ENCODE measurements at places on chromosomes 1 and 21. TPM values are rescaled to one million over a fixed set of nuclear protein-coding genes. Genes with fewer than 3 reads are reported as not detected.

Gene S100B
- total RNA-seq: not detected

Gene KPRP
- not detected for total RNA-seq

Gene SLAMF9
- total RNA-seq: not detected

Gene KCNN3
- not detected for total RNA-seq

Gene PPIE
- 25.0 TPM for total RNA-seq

Gene ADAMTS4
- total RNA-seq: 0.16 TPM

Gene GPR37L1
- not detected for total RNA-seq

Gene CHI3L2
- total RNA-seq: 1.0 TPM

Gene HES3
- total RNA-seq: not detected

Gene PRUNE1
- 16.3 TPM for total RNA-seq

Gene CDCA8
- total RNA-seq: 7.9 TPM

Gene NTRK1
- total RNA-seq: not detected

Gene OR2T2
- not detected for total RNA-seq

Gene PDC
- total RNA-seq: not detected

Gene AK4
- 83.0 TPM for total RNA-seq

Gene NOTCH2
- 123 TPM for total RNA-seq

Gene TRABD2B
- 1.2 TPM for total RNA-seq

Gene SLC45A3
- 1.7 TPM for total RNA-seq

Gene CCDC181
- 0.17 TPM for total RNA-seq
